ENCODE measurements at places on chromosomes 11 and 22.

GRCh38 chr11:26483108-26483507 is 89.0 kb downstream of the MUC15 start:
- no peak for DNase-seq

DNA sequence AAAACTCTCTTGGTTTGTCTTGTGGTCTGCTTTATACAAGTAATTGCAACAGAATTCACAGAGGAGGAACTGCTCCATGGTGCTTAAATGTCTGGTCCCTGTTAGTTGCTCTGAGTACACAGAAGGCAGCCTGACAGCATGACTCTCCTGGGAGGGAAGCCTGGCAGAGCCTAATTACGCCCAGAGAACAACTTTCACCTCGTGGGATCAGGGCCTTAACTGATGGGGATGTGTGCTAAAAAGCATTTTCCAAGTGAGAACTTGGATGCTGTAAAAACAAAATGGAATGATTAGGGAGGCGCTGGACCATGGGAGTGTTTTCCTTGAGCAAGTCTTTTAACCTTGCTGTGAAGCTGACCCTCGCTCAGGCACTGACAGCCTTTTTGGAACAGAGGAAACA is 154.0 kb upstream of the TENM4 start:
- no peak for DNase-seq

- DNase-seq = no peak
Observed at GRCh38 chr11:47611348-47611794, 17.2 kb upstream of the C1QTNF4 start.

- DNase-seq = no peak
Observed at GRCh38 chr11:116454951-116455350, 317.8 kb downstream of the BUD13 start.
